Heart left ventricle (tissue), 16 donors: ENCODE measurements at places on chromosomes 1 and 21. TPM values are rescaled to one million over a fixed set of nuclear protein-coding genes. Genes with fewer than 3 reads are reported as not detected.

The LIN28A gene
- total RNA-seq = 0.15 TPM

- peaks cover 13% of the 10 kb centered on the region for H3K27me3 ChIP-seq
- no peak overlapping the region for H3K27ac ChIP-seq
- H3K36me3 ChIP-seq = no peaks in the 10 kb centered on the region
- no peak for DNase-seq
- no peaks in the 10 kb centered on the region for H3K4me1 ChIP-seq
These were observed 30.3 kb downstream of the IGSF21 start for GRCh38 chr1:18137759-18138345.

The TEDDM1 gene
- total RNA-seq = not detected

- no peaks in the 10 kb centered on the region for H3K36me3 ChIP-seq
- no peak for DNase-seq
- no peak overlapping the region for H3K4me3 ChIP-seq
- no peaks in the 10 kb centered on the region for H3K27me3 ChIP-seq
- H3K4me1 ChIP-seq = no peaks in the 10 kb centered on the region
These were observed 220.5 kb downstream of the KCNT2 start for GRCh38 chr1:196387766-196388165.

DNA sequence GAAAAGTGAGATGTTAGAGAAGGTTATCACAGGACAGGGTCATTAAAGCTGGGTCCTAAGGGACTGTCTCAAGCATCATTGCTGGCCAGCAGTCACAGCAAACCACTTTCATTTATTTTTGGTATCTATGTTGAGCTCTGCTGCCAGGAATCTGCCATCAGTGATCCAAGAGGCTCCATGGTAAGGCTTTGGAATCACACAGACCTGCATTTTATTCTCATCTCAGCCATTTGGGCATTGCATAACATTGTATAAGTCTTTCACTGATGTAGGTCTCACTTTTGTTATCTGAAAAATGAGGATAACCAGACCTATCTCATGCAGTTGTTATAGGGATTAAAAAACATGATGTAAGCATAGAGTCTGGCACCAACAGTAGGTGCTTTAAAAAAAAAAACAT lies 77.5 kb downstream of the OMA1 start:
- H3K36me3 ChIP-seq = peaks cover 4% of the 10 kb centered on the region
- no peak overlapping the region for H3K4me3 ChIP-seq
- DNase-seq = peak; percentile 31
- no peaks in the 10 kb centered on the region for H3K27me3 ChIP-seq
- H3K4me1 ChIP-seq = no peaks in the 10 kb centered on the region
- no peak overlapping the region for H3K27ac ChIP-seq

- no peak overlapping the region for H3K4me3 ChIP-seq
- no peaks in the 10 kb centered on the region for H3K36me3 ChIP-seq
- H3K4me1 ChIP-seq = no peaks in the 10 kb centered on the region
These were observed 4.2 kb downstream of the PLA2G2F start for GRCh38 chr1:20143318-20143717.

DNA sequence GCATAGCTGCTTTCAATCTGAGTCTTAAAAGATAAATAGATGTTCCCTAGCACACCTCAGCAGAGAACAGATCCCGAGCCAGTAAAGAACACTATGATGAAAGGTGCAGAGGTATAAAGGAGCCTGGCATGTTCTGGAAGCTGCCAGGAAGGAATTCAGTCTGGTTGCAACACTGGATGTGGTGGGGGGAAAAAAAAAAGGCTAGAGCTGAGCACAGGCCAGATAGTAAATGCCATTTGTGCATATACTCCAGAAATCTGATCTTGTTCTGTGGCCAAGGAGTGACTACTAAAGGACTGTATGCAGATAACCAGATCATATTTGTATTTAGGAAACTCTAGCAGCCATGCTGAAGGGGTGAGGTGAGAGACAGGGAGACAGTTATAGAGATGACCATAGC lies 240.3 kb downstream of the VAV3 start:
- no peak overlapping the region for H3K4me3 ChIP-seq
- no peak overlapping the region for H3K27ac ChIP-seq
- no peak for DNase-seq
- no peaks in the 10 kb centered on the region for H3K27me3 ChIP-seq

The ETV3L gene
- not detected for total RNA-seq

DNA sequence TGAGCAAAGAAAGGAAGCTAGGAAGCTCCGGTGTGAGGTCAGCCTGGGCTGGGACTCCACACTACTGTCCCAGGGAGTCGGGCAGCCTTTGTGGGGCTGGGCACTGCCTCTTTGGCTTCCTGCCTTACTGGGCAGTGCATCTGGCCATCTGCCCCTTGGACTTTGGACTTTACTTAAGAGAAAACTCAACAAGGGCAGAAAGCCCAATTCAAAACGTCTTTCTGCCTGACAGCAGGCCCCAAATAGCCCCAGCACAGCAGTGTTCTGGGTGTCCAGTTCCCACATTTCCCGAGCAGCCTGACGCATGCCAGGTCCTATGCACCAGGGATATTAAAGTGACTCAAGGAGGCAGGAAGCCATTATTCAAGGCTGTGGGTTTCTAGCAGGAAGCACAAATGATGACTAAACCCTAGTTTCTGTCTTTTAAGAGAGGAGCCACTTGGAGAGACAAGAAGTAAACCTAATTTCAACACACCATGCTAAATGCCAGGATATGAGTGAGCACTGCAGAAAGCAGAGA lies 37.9 kb upstream of the EDEM3 start:
- peaks cover 11% of the 10 kb centered on the region for H3K4me1 ChIP-seq
- peak; percentile 84 for DNase-seq
- peaks cover 58% of the 10 kb centered on the region for H3K36me3 ChIP-seq
- H3K4me3 ChIP-seq = no peak overlapping the region
- H3K27me3 ChIP-seq = no peaks in the 10 kb centered on the region

- H3K27ac ChIP-seq = no peak overlapping the region
- H3K27me3 ChIP-seq = no peaks in the 10 kb centered on the region
- H3K36me3 ChIP-seq = peaks cover 13% of the 10 kb centered on the region
- H3K4me1 ChIP-seq = no peaks in the 10 kb centered on the region
- no peak for DNase-seq
- H3K4me3 ChIP-seq = no peak overlapping the region
These were observed 51.3 kb upstream of the RIPK4 start for GRCh38 chr21:41817877-41818855.

DNA sequence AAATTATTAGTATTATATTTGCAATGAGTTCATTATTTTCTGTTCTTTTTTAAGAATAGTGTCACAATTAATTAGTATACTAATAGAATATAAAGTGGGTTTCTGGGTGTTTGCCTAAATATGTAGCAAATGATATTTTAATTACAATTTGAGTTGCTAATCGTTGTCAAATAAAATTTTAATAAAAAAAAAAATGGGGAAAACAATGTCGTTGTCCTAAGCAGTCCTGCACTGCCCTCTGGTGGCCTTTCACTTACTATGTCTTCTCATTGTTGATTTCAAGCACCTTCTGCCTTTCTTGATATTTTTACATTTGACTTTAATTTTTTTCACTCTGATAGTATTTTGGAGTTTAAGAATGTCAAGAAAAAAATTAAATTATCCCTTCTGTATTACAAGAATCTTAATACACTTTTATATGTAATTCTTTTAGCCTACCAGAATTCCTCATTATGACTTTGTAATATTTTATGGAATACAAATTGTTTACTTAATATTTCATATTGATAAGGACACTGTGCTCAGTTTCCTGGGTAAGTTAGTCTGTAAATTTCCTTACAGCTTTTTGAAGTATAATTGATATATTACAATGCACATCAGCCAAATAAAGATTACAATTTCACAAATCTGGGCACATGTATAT lies 104.5 kb upstream of the FMN2 start:
- DNase-seq = no peak
- no peaks in the 10 kb centered on the region for H3K4me1 ChIP-seq
- no peaks in the 10 kb centered on the region for H3K36me3 ChIP-seq
- no peak overlapping the region for H3K27ac ChIP-seq
- H3K27me3 ChIP-seq = no peaks in the 10 kb centered on the region
- no peak overlapping the region for H3K4me3 ChIP-seq

- H3K27me3 ChIP-seq = no peaks in the 10 kb centered on the region
- DNase-seq = no peak
- H3K4me3 ChIP-seq = no peak overlapping the region
- H3K36me3 ChIP-seq = peaks cover 49% of the 10 kb centered on the region
These were observed 97.5 kb upstream of the KIAA1614 start for GRCh38 chr1:180815188-180815587.

The RIPPLY3 gene
- not detected for total RNA-seq
